Stimulated activated CD4-positive, alpha-beta T cell treated with anti-CD3 and anti-CD28 coated beads, Interleukin-15, amount 100 ng/mL, for 1 hour (primary cell): ENCODE measurements at places on chromosomes 16 and 17.
A peak's percentile ranks its signal among the peaks of the same experiment; 100 is the strongest.

GRCh38 chr16:25501530-25502255 is 190.1 kb upstream of the HS3ST4 start:
- DNase-seq = no peak

DNA sequence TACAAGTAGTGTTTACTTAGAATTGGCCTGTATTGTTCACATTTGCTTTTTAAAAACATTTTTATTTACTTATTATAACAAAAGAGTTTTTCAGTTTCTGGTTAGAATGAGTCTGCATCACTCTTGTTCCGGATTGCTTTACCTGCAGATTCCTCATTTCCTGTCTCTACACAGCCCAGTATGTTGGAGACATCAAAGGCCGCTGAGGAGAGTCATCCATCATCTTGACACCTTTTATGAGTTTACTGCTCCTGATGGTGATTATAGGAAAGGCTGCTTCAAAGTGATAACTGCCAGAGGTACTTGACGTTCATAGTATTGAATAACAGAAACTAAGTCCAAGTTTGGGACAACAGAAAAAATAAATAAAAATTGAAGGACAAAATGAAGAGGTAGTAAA is 490.5 kb upstream of the CA10 start:
- DNase-seq = no peak

- no peak for DNase-seq
Observed at GRCh38 chr16:16014329-16015224, 65.2 kb downstream of the ABCC1 start.

DNA sequence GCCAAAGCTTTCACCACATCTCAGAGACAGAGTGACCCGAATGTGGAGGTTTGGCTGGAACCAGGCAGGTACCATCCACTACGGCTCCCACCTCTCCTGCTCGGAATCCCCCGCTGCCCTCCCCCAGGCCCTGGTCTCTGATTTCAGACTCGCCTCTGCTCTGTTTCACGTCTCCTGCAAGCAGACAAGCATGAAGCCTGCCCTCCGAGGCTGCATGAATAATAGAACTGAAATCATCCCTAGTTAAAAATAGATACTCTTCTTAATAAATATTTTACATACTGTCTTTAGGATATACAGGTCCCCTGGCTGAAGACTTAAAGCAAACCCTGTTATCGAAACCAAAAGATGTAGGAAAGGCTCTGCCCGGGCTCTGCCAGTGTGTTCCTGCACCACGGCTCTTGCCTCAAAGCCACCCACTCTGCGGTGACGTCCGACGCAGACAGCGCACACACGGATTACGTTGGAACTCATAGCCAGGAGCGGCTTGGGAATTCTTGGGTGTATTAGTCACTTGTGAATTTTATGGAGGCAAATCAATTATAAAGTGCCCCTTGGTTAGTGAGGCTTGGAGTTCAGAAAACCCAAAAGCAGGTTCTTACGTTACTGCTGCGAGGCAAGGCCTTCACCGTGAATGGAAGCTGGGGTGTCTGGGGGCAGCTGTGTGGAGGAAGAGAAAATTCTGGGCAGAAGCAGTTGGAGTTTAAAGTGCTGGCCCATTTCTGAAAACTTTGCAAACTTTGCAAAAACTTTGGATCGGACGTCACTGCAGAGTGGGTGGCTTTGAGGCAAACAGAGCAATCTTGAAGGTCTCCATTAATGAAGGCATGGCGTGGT is 25.6 kb upstream of the NPTX1 start:
- DNase-seq = no peak

DNA sequence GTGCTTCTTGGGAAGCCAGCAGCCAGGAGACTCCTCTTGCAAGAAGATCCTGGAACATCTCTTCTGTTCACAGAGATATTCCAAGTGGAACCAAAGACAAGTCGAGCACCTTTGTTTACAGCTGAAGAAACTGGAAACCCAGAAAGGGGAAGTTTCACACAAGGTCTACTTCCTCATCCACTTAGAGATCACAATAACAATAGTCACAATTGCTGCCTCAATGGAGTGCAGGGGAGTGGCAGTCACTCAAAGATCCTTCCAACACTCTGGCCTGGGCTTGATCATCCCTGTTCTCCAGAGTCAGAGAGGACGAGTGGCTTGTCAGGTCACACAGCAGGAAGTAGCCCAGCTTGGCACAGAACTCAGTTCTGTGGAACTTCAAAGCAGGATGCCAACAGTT is 46.9 kb upstream of the SIAH1 start:
- DNase-seq = no peak

DNA sequence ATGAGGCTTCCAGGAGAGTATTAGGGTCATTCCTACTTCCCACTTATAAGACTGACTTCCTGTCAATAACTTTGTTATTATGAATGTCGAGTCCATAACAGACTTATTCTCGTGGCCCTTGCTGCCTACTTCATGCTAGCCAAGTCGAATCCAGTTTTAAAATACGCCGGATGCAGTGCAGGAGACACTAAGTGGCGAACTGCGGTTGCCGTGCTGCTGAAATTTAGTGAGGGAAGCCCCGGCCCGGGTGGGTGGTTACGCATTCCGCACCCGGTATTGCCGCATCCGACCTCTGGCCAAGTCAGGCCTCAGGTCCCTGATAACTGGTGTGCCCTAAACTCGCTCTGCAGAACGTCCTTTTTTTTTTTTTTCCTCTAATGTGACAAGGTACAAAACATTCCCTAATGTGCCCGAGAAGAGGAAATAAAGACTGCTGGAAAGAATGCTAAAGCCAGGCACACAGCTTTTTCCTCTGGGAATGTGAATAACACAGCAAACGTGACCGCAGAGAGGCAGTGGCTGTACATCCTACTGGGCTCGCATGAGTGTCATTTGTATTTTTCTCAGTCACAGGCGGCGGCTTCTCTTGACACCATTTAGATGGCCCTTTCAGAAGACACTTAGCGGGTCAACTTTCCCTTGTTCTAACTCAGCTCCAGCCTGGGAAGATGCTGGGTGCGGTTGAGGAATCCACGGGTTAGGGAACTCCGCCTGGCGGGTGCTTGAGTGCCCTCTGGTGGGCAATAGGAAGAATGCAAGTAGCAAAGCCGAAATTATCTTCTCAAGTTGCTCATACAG is 7.1 kb upstream of the AKTIP start:
- DNase-seq = no peak

GRCh38 chr16:67104061-67104460 is 5.7 kb upstream of the PHAF1 start:
- no peak for DNase-seq

DNA sequence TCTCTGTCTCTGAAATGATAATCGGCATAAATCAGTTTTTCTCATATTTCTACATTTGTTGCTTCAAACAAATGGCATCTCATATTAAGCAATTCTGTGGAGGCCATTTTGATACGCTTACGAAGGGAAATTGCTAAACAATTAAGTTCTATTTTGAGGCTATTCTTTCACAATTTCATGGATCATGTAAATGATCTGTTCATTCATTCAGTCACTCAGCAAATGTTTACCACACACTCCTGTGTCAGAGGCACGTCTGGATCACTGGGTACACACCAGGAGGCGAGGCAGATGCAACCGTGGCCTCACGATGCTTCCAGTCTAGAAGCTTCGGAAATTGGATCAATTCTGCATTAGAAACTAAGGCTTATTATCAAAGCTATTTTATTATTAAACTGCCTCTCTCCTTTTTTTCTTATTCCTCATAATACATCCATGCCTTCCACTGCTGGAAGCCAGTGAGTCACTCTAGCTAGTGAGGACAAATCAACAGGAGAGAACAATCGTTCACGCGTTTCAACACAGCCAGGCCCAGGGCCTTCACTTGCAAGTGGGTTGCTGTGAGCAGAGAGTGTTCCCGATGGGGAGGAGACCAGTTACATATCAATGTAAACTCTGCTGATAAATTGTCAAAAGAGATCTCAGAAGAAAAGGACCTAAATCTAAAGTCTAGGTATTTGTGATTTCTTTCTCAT is 11.3 kb upstream of the SLC39A11 start:
- no peak for DNase-seq

GRCh38 chr17:76145231-76146052 is 4.4 kb upstream of the FOXJ1 start:
- DNase-seq = no peak

DNA sequence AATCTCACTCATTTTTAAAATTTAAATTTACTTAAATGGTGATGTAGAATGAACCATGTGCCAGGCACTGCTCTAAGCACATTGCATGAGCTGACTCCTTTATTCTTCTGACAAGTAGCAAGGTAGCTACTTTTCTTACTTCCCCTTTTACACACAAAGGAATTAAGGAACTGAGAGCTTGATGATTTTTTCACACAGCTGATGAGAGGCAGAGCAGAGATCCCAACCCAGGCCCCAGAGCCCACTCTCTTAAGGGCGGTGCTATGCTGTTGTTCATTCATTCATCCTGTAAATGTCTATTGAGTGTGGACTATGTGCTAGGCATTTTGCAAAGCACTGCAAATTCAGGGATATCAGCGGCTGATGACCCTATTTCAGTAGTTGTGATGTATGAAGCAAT is 17.9 kb downstream of the SEC14L5 start:
- DNase-seq = no peak

DNA sequence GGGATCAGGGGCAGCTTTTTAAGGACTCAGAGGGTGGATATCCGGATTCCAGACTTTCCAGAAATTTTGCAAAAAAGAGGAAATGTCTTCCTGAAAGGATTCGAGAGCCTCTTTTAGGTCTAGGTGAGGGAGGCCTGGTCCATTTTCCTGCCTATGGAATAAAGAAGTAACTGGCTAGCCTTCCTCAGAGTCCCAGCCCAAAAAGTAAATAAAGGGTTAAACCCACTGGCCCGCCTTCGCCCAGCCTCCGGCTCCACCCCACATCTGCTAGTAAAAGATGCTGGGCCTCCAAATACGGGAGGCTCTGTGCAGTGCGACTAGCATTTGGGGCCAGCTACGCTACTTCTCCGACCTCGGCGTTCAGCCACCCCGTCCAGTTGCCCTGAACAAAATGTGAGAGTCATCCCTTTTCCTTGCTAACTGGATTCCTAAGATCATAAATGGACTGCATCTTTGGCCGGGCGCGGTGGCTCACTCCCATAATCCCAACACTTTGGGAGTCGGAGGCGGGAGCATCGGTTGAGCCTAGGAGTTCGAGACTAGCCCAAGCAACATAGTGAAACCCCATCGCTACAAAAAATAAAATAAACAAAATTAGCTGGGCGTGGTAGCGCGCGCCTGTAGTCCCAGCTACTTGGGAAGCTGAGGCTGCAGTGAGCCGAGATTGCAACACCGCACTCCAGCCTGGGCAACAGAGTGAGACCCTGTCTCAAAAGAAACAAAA is 824 bp upstream of the MPP2 start:
- DNase-seq = peak; percentile 41

DNA sequence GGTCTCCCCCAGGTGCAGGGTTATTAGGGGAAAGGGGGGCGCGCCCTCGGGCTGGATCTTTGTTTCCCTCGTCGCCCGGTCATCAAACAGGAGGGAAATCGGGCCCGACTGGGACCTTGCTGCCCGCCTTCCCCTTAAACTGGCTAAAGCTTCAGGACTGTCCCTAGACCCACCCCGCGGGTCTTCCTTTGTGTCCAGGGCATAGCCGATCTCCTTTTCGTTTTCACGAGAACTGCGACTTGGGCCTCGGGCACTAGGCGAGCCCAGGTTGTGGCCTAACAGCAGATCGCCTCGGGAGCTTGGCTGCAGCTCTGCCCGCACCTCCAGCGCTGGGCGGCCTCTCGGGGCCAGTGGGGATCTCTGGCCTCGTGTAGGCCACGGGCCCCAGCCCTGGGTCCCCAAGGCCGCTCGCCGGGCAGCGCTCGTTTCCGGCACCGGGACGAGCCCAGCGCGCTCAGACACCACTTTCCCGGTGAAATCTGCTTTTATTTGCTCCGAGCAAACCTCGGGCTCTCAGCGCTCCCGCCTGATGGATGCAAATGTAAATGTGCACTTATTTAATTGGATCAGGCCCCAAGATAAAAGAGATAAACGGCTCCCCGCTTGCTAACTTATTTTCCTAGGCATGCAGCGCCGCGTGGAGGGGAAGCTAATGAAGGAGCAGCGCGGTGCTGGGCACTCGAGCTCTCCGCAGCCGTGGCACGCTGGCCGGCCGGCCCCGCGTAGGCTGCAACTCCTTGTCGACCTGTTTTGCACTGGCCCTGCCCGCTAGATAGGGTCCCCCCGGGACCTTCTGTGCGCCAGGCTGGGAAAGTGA is 7.8 kb downstream of the IRX5 start:
- no peak for DNase-seq

GRCh38 chr16:2814551-2815298 is 2.3 kb upstream of the PRSS21 start:
- DNase-seq = no peak

DNA sequence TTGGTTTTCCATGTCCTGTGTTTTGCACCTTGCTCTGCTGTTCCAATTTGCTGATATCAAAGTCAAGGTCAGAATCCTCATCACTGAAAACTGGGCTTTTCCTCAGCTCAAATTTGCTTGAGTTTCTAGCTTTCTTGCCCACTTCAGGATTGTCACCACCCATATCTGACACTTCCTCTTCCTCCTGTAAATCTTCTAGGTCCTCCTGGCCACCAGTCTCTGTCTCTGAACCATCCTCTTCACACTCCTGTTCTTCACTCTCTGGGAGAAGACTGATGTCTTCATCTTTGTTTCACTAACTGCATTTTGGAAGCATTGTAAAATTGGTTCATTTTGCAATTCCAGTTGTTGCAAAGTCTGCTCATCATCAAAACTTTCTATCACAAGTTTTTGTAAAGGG is 63.4 kb upstream of the RBL2 start:
- no peak for DNase-seq

GRCh38 chr17:83055911-83056582 is 23.4 kb upstream of the METRNL start:
- DNase-seq = no peak

- DNase-seq = no peak
Observed at GRCh38 chr16:55136356-55137150, 187.4 kb upstream of the IRX6 start.

DNA sequence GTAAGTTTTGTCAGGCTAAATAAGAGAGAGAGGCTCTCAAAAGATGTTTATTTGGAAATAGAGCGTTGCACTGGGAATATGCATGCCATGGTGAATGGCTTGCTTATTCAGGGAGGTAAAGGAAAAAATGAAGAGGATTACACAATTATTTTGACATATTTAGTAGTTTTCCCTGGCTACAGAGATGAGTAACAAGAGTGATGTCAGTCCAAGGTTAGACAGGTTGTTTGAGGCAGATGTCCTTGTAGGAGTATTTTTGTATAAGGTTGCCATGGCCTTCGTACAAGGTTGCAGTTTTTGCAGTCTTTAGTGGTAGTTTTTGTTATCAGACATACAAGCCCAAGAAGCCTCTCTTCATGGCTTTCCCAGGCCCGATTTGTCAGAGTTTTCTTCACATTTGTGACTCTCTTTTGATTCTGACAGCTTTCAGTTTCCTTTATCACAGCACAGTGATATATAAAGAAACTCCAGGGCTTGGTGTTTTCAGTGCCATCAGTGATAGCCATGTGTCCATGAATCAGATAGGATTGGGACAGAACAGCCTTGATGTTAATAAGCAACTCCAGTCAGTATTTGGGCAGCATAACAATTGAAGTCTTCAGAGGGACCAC is 18.7 kb upstream of the LGALS9 start:
- DNase-seq = no peak

DNA sequence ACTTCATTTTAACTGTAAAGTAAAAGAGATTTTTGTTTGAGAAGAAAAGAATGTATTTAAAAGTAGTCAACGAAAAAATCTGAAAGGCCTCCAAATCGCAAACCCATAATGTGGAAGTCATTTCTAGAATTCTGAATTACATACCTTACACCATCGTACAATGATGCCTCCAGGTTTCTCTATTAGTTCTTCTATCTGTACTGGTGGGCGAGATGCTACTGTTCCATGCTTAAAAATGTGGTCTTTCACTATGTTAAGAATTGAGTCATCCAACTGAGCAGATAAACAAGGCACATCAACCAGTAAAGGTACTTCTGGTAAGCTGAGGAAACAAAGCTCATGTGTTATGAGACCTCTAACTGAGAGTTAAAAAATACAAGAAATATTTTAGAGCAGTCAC is 28.5 kb downstream of the CRLF3 start:
- no peak for DNase-seq
